ENCODE measurements at places on chromosomes 3 and 15.

- DNase-seq = no peak
Measured at GRCh38 chr3:4824926-4825325, 154.3 kb upstream of the BHLHE40 start.

DNA sequence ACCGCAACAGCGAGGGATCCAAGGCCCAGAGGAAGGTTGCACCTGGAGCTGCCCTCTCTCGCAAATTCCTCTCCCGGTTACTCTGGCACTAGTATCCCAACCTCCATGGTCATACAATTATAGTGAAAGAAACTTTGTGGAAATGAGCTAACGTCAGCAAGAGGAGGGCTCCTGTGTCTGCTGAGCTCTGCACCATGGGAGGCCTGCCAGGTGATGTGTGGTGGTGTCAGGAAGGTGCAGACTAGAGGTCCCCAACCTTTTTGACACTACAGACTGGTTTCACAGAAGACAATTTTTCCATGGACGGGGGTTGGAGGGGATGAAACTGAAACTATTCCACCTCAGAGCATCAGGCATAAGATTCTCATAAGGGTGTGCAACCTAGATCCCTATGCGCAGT, 13.2 kb upstream of the IQCF6 start:
- no peak for DNase-seq

DNA sequence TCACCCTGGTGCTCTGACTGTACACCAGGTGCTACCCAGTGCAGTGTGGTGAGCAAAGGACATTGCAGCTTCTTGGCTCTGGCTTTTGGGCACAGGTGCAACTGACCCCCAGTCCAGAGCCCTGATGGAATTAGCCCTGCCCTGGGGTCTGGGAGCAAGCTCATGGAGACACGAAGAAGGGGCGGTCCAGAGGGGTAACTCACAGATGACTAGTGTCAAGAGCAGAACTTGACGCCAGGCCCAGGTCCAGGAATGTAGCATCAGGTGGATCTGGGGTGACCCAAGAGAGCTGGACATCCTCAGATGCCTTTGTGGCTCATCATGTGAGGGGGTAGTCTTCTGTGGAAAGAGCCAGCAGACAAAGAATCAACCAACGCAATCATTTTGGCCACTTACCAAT, 88.9 kb downstream of the ASB7 start:
- DNase-seq = no peak

DNA sequence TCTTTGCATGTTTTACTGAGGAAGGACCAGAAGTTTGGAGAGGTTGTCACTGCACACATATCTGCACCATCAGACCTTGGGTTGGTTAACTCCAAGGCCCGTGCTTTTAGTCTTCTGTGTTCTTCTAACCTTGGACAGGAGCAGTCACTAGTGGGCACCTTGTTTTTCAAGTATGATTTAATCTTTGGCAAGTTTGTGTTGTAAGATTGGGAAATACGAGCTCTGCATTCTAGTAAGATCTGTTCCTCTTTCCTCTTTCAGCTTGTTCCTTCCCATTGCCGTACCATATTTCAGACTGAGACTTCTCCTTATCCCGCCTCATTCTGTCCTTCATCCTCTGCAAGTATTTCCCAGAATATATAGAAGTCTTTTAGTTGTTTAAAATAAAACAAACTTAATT, 5.1 kb downstream of the TMOD2 start:
- no peak for DNase-seq

GRCh38 chr3:7340795-7341194, 479.9 kb downstream of the GRM7 start:
- DNase-seq = no peak

GRCh38 chr15:58932710-58933280, 684 bp downstream of the SLTM start:
- DNase-seq = no peak

GRCh38 chr15:82531496-82532382, 8.5 kb downstream of the RPS17 start:
- DNase-seq = no peak

DNA sequence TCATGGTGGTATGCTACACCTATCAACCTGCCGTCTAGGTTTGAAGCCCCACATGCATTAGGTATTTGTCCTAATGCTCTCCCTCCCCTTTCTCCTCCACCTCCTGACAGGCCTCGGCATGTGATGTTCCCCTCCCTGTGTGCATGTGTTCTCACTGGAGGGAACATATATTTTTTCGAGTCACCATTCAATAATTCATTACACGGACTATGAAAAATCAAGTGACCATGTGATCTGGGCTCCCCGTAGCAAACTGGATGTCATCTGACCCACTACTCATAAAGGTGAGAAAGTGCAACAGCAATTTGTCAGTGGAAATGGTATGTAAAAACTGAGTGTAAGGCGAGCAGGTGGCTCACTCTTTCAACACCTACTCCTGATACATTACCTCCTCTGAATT, 224.3 kb upstream of the RASGRP1 start:
- no peak for DNase-seq

- DNase-seq = no peak
Measured at GRCh38 chr3:12536423-12536822, 8.9 kb downstream of the MKRN2OS start.

- no peak for DNase-seq
Measured at GRCh38 chr15:62988701-62989100, 53.8 kb upstream of the TPM1 start.

DNA sequence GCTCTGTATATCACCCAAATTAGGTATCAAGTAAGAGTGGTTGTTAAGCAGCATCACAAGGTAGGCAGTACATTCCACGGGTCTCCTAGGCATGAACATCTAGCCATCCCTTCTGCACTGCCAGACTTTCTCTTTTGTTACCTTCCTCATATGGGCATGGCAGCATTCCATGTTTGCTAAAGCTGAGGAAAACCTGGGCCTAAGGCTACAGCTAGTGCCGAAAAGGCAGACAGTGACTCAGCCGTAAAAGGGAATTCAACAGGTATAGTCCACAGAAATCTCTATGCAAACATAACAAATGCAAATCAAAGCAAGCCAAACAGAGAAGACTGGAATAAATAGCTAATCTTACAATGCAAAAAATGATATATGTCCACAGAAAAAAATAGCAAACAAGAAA, 645.4 kb downstream of the ZBBX start:
- DNase-seq = no peak

DNA sequence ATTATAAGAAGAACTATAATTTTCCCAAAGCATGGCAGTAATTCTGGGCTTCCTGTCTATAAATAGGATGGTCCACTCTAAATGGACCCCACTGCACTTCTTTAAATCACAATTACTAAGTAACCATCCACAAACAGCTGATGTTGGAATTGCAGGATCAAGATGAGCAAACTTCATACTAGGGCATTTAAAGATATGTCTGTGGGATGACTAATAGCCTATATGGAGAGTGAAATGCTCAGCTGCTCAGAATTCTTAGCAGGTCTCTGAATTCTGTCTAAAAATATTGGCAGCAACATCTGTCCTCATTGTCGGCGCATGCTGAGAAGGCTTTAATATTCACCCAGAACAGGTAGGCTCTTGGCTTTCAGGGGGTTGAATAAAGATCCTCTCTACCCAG, 140.4 kb downstream of the SATB1 start:
- DNase-seq = no peak

- peak; percentile 28 for DNase-seq
Measured at GRCh38 chr15:84734794-84735479, 13.5 kb upstream of the ZNF592 start.

GRCh38 chr15:88959445-88959844, 46.3 kb upstream of the MFGE8 start:
- DNase-seq = no peak

DNA sequence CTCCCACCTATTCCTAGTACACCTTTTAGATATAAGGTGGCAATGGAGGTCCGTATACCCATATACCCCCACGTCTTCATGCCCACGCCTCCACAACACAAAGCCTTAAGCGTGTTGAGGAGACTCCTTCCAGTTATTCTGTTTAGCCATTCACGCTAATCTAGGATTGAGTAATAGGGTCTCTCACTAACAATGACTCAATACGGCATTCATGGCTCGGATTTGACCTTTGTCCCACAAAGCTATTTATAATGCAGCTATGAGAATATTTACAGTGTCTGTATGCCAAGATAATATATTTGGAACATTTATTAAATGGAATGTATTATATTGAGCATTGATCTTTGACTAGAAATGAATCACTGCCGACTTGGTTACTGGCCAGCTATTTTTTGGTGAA, 215.8 kb downstream of the KCNH8 start:
- no peak for DNase-seq

- no peak for DNase-seq
Measured at GRCh38 chr3:106193876-106194275, 325.1 kb upstream of the CBLB start.

- DNase-seq = no peak
Measured at GRCh38 chr3:196292286-196292923, 4.9 kb upstream of the PCYT1A start.

GRCh38 chr3:77605865-77606264, 566.0 kb downstream of the ROBO2 start:
- no peak for DNase-seq

DNA sequence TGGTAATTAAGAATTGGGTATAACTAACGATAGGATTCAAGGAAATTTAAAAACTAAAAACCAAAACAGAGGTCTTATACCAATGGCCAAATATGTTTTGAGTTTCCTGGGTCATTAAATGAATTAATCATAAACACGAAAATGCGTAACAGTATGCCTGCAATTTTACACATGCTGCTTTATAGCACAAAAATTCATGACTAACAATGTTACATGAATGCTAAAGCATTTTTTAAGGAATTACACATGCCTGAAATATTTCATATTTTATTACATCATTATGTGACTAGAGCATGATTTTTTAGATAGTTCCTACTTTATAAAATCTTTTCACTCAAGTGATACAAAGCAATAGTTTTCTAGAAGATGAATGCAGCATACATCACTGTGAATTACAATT, 74.7 kb downstream of the ZNF148 start:
- DNase-seq = peak; percentile 86

DNA sequence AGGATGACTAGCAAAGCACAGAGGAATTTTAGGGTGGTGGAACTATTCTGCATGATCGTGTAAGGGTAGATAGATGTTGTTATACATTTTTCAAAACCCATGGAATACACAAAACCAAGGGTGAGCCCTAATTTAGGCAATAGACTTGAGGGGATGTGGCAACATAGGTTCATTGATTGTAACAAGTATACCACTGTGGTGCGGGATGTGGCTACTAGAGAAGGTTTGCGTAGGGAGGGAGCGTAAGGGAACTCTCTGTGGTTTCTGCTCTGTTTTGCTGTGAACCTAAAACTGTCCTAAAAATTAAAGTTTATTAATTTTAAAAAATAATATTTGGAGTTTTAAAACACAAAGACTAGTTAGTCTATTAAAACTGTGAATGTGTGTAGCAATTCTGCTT, 202.8 kb downstream of the PLCL2 start:
- DNase-seq = no peak

- no peak for DNase-seq
Measured at GRCh38 chr15:28022961-28023360, 76.2 kb downstream of the OCA2 start.

GRCh38 chr15:77457905-77458265, 37.2 kb downstream of the HMG20A start:
- DNase-seq = no peak

GRCh38 chr3:171372694-171373093, 87.5 kb downstream of the TNIK start:
- no peak for DNase-seq
